ENCODE measurements at places on chromosomes 12 and 14. TPM values are rescaled to one million over a fixed set of nuclear protein-coding genes. Genes with fewer than 3 reads are reported as not detected.

Gene KRT73
- not detected for total RNA-seq

Gene PLEKHG7
- not detected for total RNA-seq

Gene SLC38A2
- total RNA-seq = 509 TPM

Gene RERG
- total RNA-seq = not detected

Gene OR4E1
- total RNA-seq = not detected

Gene PCED1B
- not detected for total RNA-seq

Gene MIP
- not detected for total RNA-seq

Gene TAS2R10
- total RNA-seq = 1.6 TPM

Gene NPFF
- total RNA-seq = not detected

Gene NRIP2
- 0.15 TPM for total RNA-seq

Gene CLEC1B
- total RNA-seq = not detected

Gene PLBD1
- total RNA-seq = 2.3 TPM

Gene PTPRO
- 1.2 TPM for total RNA-seq

Gene SIX1
- 15.9 TPM for total RNA-seq

Gene PRIMA1
- total RNA-seq = not detected

Gene MYL2
- not detected for total RNA-seq

Gene GZMH
- total RNA-seq = not detected

Gene PCNX4
- 87.2 TPM for total RNA-seq

Gene TBX3
- total RNA-seq = 55.9 TPM

Gene ALDH1L2
- 41.4 TPM for total RNA-seq

Gene DEGS2
- total RNA-seq = under 0.01 TPM

Gene ATP23
- 6.9 TPM for total RNA-seq

Gene TAS2R43
- 0.33 TPM for total RNA-seq

Gene NTN4
- 11.1 TPM for total RNA-seq

Gene EFCAB11
- total RNA-seq = 10.8 TPM

Gene CIROP
- 1.7 TPM for total RNA-seq

Gene CCDC196
- not detected for total RNA-seq

Gene CELA1
- total RNA-seq = not detected

Gene HOXC12
- total RNA-seq = not detected

Gene SMCO2
- total RNA-seq = 0.17 TPM

Gene PTMS
- total RNA-seq = 39.2 TPM

Gene SPX
- total RNA-seq = not detected

Gene HSPB8
- total RNA-seq = 26.8 TPM

Gene INHBC
- total RNA-seq = not detected

Gene MYH7
- total RNA-seq = not detected

Gene FZD10
- not detected for total RNA-seq

Gene ADAMTS20
- not detected for total RNA-seq

Gene CACNA2D4
- total RNA-seq = 1.5 TPM

Gene LRP1-AS
- not detected for total RNA-seq

Gene NYNRIN
- 42.7 TPM for total RNA-seq

Gene LRTM2
- total RNA-seq = not detected

Gene MUCL1
- total RNA-seq = not detected

Gene KRT81
- 0.15 TPM for total RNA-seq

Gene PLEK2
- 3.0 TPM for total RNA-seq
